GM03348 (cell line): ENCODE measurements at places on chromosomes 7 and 10.
A peak's percentile ranks its signal among the peaks of the same experiment; 100 is the strongest.

DNA sequence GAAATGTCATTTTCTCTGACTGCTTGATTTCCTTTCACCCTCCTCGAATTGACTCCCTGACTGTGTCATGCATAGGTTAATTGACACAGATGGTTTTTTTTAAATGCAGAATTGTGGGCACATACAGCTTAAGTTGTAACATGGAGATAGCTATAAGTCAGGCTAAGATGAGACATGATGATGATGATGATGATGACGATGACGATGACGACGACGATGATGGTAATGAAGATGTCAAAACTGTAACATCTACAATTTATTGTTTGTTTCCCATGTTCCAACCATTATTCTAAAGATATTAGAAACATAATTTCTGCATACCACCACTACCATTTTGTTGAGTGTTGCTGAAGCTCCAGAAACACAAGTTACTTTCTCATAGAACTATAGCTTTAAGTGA is 1232.8 kb downstream of the XPNPEP1 start:
- DNase-seq: no peak

DNA sequence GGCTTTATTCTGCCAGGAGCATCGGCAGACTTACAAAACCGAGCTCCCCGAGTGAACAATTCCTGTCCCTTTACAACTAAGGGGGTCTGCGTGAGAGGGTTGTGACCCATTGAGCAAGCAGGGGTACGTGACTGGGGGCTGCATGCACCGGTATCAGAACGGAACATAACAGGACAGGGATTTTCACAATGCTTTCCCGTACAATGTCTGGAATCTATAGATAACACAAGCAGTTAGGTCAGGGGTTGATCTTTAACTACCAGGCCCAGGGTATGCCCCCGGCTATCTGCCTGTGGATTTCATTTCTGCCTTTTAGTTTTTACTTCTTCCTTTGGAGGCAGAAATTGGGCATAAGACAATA is 38.1 kb upstream of the GSDME start:
- DNase-seq: no peak

DNA sequence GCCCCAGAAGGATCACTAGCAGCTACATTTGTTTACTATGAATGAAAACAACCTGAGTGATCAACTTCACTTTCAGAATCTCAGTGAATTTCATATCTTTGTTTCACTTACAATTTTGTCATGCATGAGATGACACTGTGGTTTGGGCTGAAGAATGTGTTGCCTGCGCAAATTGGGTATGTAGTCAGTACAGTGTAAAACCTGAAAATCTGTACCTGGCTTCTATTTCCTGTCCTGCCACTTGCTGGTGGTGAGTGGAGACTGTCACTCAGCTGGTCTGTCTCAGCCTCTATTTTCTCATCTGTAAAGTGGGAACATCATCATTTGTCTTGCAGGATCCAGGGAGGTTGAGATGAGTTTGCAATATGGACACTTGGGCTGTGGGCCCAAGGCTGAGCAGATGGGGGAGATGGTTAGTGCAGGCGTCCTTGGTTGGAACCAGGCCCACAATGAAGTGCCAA is 118.0 kb downstream of the WDFY4 start:
- no peak for DNase-seq

DNA sequence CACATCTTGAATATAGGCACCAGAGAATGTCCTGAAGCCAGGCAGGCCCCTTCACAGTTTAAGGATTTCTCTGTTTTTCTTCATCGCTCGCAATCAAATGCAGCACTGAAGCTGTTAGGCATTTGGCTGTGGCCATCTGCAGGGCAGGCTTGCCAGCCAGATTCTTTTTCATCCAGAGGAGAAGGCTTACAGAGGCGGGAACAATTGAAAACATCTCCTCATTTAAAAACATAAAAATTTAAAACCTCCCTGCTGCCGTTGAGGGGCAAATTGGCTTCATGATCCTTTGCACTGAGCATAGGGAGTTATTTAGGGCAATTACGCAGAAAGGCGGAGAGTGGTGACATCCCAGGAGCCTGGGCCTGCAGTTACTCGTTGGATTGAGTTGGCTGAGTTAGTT is 500.0 kb downstream of the TYW1 start:
- no peak for DNase-seq

DNA sequence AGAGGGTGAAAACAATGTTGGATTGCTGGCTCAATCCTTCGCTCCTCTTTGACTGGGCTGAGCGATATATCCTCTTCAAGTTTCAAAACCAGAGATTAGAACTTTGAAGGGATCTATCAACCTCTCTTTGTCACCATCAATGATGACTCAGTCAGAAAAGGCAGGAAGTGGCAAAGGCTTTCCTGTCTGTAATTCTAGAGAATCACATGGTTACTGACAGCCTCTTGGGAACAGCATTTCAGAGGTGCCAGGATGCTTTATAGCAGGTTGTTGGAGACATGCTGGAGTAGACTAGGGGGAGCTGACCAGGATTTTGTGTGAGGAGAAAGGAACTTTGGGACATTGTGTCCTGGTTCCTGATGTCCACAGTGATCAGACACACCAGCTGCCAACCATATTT is 81.3 kb downstream of the PRKCQ start:
- no peak for DNase-seq

GRCh38 chr10:6564367-6564766 is 15.7 kb downstream of the PRKCQ start:
- no peak for DNase-seq

- DNase-seq: peak; percentile 28
These were observed 148.5 kb downstream of the POLR1F start for GRCh38 chr7:19560111-19560883.

- DNase-seq: peak; percentile 54
These were observed 117.9 kb upstream of the KLF6 start for GRCh38 chr10:3902809-3903410.

DNA sequence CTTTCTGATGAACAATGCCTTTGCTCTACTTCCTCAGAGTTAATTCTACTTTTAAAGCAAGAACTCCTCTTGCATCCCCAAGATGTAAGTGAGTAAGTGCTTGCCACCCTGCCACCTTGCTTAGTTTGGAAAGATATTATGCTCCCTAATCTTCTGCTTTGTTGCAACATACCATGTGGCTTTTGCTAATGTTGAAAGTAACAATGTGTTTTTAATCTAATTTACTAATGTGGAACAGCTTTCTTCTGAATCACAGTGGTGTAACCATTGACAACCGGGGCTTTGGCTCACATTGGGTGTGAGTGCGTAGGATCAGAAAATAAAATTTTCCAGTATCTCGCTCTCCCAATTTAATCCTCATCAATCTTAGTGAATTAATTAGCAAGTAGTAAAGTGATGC is 254.1 kb upstream of the PTER start:
- DNase-seq: peak; percentile 35

- DNase-seq: peak; percentile 84
These were observed 41.4 kb downstream of the TOMM7 start for GRCh38 chr7:22781230-22781711.

- no peak for DNase-seq
These were observed 39.8 kb downstream of the CDC123 start for GRCh38 chr10:12235796-12236195.

- DNase-seq: no peak
These were observed 3.5 kb upstream of the AKR1D1 start for GRCh38 chr7:138072726-138073125.

- no peak for DNase-seq
These were observed 4.7 kb downstream of the OPTN start for GRCh38 chr10:13104697-13105096.

- peak; percentile 64 for DNase-seq
These were observed 244.2 kb upstream of the IGFBP3 start for GRCh38 chr7:46165276-46165675.

DNA sequence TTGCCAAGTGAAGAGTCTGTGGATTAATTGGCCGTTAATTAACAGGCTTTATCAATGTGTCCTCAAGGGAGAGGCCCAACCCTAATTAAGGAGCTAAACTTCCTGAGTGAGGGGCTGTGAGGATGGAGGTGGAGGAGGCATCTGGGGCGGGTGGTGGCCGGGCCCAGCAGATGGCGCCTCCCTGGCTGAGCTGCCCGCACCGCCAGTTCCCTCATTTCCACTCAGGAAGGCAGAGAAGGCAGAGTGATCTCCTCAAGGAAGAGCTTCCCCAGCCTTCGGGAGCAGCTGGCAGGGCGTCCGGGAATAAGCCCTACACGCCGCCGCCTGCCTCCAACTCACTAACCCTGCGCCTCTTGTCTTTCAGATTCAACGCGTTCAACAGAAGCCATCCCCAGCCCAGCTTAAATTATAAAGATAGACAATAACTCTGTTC is 112.2 kb downstream of the CYTH3 start:
- DNase-seq: peak; percentile 95

- no peak for DNase-seq
These were observed 139.2 kb upstream of the NAMPT start for GRCh38 chr7:106423821-106424475.

- DNase-seq: no peak
These were observed 45.3 kb downstream of the JAZF1 start for GRCh38 chr7:28135315-28135714.

DNA sequence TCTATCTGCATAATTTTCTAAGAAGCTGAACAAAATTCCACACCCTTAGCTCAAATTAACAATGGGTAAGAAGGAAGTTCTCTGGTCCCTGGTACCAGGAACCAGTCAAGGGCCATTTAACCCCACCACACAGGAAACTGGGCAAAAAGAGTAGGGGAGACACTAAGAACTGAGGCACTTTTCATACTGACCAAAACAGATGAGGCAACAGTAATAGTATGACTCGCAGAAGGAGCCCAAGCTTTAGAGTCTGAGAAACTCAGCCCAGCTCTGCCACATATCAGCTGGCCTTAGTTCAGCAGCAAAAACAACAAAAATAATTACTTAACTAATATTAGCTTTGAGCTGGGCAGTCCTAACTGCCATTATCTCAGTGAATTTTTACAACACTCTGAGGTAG is 221.2 kb downstream of the FAM107B start:
- DNase-seq: peak; percentile 74

GRCh38 chr7:100441641-100442535 is 5.6 kb upstream of the PPP1R35 start:
- no peak for DNase-seq

DNA sequence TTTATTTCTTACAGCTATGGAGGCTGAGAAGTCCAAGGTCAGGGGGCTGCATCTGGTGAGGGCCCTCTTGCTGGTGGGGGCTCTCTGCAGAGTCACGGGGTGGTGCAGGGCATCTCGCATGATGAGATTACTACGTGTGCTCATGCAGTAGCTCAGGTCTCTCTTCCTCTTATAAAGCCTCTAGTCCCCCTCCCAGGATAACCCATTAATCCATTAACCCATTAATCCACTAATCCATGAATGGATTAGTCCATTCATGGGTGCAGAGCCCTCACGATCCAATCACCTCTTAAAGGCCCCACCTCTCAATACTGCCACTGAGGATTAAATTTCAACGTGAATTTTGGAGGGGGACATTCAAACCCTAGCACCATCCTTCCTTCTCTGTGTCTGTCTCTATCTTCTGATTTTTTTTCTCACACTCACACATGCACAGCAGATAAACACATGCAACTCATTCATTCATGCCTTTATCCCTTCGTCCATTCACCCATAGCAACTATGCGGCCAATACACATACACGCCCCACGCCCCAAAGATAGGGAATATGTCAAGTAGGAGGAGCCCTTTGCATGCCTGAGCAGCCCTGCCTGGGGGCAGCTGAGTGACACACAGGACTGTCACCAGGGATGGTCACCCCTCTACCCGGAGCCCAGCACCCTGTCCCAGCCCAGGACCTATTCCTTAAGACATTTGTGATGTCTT is 86.5 kb downstream of the C10orf105 start:
- no peak for DNase-seq

- peak; percentile 68 for DNase-seq
These were observed 31.5 kb downstream of the MBL2 start for GRCh38 chr10:52740913-52741675.

- no peak for DNase-seq
These were observed 126.3 kb upstream of the TCERG1L start for GRCh38 chr10:131437556-131438475.

- peak; percentile 30 for DNase-seq
These were observed 8.1 kb downstream of the TASOR2 start for GRCh38 chr10:5692461-5693358.

- DNase-seq: peak; percentile 57
These were observed 13.9 kb downstream of the EIF4H start for GRCh38 chr7:74187915-74188675.

DNA sequence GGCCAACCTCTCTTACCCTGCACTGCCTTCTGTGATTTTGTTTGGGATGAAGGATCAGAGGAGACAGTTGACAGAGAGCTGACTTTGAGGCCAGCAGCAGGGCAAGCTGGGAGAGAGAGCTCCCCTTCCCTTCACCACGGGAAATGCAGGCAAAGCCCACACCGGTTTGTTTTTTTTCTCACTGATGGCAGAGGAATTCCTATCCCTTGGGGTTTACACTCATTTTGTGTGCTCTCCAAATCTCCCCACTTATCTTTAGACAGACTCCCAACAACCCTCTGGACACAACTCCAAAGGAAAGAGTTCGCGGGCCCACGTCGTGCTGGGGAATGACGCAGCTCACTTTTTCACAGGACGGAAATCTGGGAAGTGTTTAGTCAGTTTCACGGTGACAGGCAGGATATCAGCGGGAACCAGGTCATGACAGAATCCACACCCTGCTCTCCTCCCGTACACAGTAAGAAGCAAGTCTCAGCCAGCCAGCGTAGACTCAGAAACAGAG is 68.3 kb upstream of the FAM171A1 start:
- DNase-seq: peak; percentile 67

DNA sequence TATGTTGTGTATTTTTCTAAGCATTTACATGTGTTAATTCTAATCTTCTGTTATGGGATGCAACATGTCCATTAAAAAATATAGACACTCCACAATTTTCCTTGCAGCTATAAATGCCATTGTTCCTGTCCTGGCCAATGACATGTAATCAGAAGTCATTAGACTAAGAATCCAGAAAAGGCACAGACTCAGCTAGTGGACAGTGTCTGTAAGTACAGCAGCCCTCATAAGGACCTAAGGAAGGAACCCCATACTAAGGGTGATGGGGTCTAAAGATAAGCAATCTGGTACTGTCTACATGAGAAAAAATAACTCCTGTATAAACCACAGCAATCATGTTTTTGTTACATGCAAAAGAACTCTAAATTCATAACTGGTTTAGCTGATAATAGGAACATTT is 115.9 kb downstream of the GPR85 start:
- DNase-seq: no peak

DNA sequence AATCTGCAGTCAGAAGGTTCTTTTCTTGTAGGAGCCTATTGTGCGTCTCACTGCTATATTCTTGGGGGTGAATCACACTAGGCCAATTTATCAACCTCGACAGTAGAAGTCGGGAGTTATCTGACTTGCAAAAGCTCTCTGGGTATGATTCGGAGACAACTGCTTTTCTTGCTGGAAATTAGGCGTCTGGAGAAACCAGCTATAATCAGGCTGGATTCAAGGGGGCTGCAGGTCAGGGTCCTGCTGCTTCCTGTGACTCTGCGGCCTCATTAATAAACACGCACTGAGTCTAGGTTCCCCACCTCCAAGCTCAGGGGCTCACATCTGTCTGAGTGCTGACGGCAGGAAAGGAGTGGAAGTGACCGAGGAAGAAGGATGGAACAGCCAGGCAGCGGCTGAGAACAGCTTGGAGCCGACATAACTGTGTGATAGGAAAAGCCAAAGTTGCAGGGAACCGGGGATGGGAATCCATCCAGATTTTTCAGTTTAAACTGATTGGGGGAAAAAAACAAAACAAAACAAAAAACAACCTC is 184.6 kb downstream of the FANK1 start:
- DNase-seq: peak; percentile 21
